CD4-positive, alpha-beta T cell treated with Interleukin-12 subunit alpha and Interleukin-12 subunit beta, for 1 hour (primary cell): ENCODE measurements at places on chromosomes 12 and 14.

GRCh38 chr12:16019136-16019535 lies 108.0 kb downstream of the DERA start:
- DNase-seq, result no peak

DNA sequence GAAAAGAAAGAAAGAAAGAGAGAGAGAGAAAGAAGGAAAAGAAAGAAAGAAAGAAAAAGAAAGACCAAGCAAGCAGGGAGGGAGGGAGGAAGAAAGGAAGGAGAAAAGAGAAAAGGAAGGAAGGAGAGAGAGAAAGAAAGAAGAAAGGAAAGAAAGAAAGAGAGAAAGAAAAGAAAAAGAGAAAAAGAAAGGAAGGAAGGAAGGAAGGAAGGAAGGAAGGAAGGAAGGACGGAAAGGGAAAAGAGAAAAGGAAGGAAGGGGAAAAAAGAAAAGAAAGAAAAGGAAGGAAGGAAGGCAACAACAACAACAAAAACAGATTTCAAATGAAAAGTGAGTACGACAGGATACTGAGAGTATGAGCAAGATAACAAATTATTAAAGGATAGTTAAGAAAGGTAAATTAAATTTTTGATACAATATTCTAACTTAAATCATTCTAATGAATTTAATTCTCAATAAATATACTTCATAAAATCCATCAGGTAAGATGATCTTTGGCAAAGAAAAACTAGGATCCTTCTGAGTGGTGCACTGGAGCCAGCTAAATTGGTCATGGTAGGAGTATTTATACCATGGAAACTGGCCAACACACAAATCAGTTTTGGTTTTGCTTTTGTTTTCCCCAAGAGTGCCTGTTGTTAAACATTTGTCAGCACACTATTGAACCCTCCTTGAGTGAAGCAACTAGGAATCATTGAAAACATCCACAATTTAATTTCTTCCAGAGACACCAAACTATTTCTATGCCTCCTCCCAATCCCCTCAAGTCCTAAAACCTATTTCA lies 56.1 kb upstream of the DYRK2 start:
- peak; percentile 59 for DNase-seq

GRCh38 chr12:42090899-42091298 lies 53.8 kb downstream of the GXYLT1 start:
- DNase-seq, result no peak

GRCh38 chr12:26250801-26251200 lies 55.4 kb downstream of the SSPN start:
- DNase-seq, result no peak

DNA sequence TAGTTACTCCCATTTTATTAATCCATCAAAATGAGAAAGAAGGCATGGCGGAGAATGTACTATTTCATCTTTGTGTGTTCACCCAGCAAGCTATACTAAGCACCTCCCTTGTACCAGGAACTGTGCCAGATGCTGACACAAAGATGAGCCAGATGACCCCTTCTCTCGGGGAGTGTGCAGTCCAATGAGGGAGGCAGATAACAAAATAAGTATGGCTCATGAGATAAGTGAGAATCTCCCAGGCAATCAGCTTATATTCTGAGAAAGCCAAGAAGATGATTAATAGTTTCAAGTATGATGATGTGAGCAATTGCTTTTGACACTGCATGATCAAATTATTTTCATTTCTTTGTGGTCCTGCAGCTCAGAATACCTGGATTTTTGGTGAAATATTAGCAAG lies 1.3 kb upstream of the TMEM233 start:
- no peak for DNase-seq

DNA sequence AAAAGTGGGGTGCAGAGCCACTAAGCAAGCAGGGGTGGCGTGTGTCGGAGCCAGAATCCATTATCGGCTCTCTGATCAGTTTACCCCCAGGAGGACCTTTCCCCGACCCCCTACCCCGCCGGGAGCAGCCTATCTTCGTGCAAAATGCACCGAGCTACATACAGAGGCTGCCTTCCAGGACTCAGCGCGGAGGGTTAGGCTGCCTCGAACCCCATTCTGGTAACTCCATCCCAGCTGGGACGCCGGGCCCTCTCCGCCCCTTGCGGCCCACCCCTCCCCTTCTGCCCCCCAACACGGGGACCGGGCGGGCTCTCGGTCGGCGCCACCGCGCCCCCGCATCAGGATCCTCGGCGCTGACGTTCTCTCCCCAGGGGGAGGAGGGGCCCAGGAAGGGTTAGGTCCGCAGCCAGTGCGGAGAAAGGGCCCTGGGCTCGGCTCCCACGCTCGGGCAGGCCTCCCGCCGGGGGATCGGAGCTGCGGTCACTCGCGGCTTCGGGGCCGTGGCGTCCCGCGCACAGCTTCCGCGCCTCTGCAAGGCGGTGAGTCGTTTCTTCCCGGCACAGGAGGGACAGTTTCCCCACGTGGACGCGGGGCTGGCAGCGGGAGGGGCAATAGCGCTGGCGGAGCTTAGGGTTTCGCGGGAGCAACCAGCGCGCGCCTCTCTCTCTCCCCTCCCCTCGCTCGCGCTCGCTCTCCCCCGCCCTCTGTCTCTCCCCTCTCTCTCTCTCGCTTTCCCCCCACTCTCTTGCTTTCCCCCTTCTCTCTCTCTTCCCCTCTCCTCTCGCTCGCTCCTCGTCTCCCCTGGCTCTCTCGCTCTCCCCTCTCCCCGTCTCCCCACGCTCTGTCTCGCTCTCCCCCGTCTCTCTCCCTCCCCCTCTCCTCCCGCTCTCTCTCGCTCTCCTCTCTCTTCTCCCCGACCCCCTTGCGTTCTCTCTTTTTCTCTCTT lies 12.5 kb upstream of the MAP3K9 start:
- DNase-seq, result peak; percentile 63

GRCh38 chr14:89721956-89722355 lies 232.6 kb downstream of the EFCAB11 start:
- DNase-seq, result peak; percentile 23

GRCh38 chr12:109829667-109830066 lies 3.5 kb downstream of the TRPV4 start:
- DNase-seq, result no peak

DNA sequence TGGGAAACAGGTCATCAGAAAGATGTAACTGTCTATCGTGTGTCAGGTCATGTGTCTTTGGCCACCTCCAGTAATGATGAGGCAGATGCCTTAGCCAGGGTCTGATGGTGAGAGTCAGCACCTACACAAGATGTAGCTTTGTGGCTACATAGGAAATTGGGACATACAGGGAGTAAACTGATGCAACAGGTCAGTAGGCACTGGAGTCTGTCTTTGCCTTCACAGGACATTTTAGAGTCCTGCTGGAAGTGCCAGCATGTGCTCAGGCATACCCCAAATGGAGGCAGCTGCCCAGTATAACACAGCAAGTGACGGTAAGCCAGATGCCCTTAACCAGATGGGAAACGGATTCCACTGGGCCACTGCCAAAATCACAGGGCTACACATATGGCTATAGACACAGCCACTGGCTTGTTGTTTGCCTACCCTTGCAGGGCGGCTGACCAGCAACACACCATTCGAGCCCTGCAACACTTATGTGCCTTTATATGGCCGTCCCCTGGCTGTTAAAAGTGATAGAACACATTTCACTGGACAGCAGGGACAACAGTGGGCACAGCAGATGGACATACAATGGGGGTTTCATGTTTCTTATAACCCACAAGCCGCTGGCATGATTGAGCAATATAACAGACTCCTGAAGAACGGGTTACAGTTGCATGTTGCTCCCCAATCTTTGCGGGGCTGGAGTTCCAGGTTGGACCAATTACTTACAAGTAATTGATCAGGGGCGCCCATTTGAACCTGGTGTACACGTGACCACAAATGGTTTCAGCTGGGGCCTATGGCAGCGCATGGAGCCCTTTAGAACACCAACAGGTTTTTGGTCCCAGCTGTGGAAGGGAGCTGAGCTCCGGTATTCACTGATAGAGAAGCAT lies 12.9 kb upstream of the RNASE12 start:
- DNase-seq, result no peak

GRCh38 chr12:51953864-51954263 lies 2.4 kb downstream of the ACVR1B start:
- DNase-seq, result no peak

- DNase-seq, result peak; percentile 90
These were observed at the start of gene RNASE4 for GRCh38 chr14:20683891-20684661. TSS of gene RNASE4 (plus strand) at chr14:20684560. CDS start at chr14:20699372, 14,812 bp downstream.

DNA sequence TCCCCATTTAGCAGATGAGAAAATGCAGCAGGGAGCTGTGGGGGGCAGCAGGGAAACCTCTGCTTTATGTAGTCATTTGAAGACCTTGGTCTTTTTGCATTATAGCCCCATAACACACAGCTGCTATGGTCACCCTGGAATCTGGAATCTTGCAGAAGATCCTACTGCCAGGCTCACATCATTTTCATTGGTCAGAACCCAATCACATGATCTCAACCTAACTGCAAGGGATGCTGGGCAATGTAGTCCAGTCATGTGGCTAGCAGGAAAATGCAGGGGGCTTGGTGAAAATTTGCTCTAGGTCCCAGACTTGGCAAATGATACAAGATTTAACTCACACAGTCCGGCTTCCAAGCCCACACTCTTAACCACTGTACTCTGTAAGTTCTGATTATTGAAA lies 1028.7 kb downstream of the AACS start:
- no peak for DNase-seq

DNA sequence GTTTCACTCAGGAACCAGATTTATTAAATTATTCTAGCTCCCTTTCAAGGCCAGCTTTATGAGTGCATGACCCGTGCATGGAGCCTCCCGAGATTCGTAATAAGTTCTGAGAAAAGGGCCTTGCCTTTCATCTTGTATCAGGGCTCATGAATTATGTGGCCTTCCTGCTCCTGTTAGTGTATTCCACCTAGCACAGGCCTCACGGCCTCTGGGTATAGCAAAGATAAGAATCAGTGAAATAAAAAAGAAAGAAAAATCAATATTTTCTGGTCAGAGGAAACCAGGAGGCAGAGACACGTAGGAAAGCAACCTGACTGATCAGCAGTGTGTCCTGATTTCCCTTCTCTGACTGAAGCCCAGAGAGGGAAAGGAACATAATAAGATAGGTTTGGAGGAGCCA lies 111.4 kb downstream of the SLC35F4 start:
- DNase-seq, result no peak

- DNase-seq, result no peak
These were observed 19.6 kb downstream of the HIGD1C start for GRCh38 chr12:50971946-50972345.

GRCh38 chr14:103738166-103738565 lies 22.6 kb downstream of the ZFYVE21 start:
- DNase-seq, result no peak

DNA sequence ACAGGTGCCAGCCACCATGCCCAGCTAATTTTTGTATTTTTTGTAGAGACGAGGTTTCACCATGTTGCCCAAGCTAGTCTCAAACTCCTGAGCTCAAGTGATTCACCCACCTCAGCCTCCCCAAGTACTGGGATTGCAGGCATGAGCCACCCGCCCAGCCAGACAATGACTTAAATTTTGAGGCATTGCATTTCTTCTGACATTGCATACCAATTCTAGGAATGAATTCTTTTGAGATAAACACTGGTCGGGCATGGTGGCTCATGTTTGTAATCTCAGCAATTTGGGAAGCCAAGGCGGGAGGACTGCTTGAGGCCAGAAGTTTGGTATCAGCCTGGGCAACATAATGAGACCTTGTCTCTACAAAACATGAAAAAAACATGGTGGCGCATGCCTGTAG lies 2.5 kb upstream of the CELA1 start:
- DNase-seq, result no peak

GRCh38 chr14:75521415-75522199 lies 662 bp upstream of the BATF start:
- DNase-seq, result no peak

DNA sequence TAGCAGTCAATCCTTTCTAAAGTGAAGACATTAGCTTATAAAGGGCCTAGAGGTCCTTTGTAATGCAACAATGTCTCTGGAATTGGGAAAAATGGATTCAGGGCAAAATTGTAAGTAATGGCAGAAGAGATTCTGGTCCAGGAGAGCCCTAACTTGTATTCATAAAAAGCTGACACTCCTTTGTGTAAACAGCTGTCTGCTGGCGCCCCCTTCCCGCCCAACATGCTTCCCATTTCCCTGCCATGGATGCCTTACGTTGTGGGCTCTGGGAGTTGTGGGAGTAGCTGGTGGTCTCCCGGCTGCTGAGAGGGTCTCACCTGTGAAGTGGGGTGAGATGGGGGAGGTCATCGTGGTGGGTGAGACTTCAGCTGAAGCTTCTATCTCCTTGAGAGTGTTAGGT lies 2.3 kb downstream of the ACRBP start:
- DNase-seq, result no peak

DNA sequence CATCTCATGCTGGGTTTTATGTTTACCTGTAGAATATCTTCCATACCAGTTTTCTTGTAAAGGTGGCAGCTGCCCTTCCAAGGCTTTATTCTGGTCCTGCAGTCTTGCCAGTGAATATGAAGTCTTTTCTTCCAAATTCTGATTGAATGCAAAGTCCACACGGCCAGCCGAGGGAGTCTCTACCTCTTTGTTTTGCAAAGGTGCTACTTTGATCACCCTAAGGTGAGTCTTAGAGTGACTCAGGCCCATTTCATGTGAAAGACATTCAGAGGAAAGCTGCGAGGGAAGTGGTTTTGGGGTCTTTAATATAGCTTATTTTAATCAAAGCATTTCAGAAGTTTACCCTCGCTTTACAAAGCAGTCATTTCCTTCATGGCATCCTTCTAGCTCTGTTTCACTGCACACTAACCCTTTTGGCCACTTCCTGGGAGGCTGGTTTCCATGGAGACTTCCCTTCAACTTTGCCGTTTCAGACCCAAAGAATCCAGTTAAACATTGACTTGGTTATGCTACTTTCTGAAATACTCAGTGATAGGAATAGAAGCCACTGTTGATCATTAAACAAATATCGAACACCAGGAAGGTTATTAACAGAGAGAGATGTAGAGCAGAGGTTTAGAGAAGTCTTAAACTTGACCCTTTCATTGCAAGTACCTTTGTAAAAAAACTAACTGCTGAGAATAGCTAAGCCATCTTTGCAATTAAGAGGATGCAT lies at the start of gene CCDC198:
CCDC198 (minus strand) TSS at position 391 of the 715 bp plus-strand sequence; CDS start at position 249, 142 bp downstream.
- no peak for DNase-seq

GRCh38 chr12:4084573-4084972 lies 189.0 kb upstream of the CCND2 start:
- DNase-seq, result no peak

- no peak for DNase-seq
These were observed 7.8 kb upstream of the TAS2R46 start for GRCh38 chr12:11069854-11070365.

GRCh38 chr12:92955997-92956663 lies 27.0 kb upstream of the EEA1 start:
- DNase-seq, result no peak

- no peak for DNase-seq
These were observed 268.5 kb upstream of the SFSWAP start for GRCh38 chr12:131442337-131442918.

- DNase-seq, result no peak
These were observed 255.8 kb downstream of the CCDC91 start for GRCh38 chr12:28446031-28446430.

DNA sequence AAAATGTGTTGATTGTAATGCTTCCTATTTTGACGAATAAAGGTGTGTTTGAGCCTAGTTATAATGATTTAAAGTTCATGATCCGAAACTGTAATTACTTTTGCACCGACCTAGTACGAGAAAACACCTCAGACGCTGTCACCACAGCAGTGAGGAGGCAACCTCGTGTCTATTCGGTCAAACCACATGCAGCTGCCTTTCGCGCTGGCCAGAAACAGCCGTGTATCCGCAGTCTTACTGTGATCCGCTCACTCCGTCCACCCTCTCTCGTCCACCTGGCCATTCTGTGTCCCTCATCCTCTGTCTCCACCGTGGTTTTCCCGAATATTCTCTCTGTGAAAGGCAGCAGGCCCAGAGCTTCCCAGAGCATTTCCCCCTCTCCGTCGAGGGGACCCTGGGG lies 67.1 kb downstream of the NOC4L start:
- no peak for DNase-seq
